ENCODE measurements at places on chromosomes 16 and 17. TPM values are rescaled to one million over a fixed set of nuclear protein-coding genes. Genes with fewer than 3 reads are reported as not detected.

GRCh38 chr17:59783221-59784047 is 76.0 kb downstream of the VMP1 start:
- peak; percentile 42 for DNase-seq

GRCh38 chr17:64343833-64344637 is 46.6 kb downstream of the PECAM1 start:
- DNase-seq: no peak

DNA sequence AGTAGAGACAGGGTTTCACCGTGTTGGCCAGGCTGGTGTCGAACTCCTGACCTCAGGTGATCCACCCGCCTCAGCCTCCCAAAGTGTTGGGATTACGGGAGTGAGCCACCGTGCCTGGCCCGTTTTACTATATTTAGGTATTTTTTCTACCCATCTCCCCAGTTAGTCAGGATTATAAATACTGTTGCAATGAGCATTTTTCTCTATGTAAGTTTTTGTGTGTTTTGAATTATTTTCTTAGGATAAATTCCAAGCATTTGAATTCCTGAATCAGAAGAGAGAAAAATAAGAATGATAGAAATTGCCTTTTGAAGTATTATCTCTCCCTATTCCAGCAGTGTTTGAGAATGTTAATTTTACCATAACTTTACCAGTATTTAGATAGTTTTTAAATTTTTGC is 36.6 kb downstream of the KIAA0513 start:
- DNase-seq: no peak

GRCh38 chr17:59004338-59005111 is 102.2 kb downstream of the TRIM37 start:
- DNase-seq: peak; percentile 74

GRCh38 chr16:86529160-86529559 is 18.8 kb downstream of the FOXF1 start:
- DNase-seq: no peak

- no peak for DNase-seq
These were observed 132.3 kb upstream of the FAM20A start for GRCh38 chr17:68733241-68734176.

DNA sequence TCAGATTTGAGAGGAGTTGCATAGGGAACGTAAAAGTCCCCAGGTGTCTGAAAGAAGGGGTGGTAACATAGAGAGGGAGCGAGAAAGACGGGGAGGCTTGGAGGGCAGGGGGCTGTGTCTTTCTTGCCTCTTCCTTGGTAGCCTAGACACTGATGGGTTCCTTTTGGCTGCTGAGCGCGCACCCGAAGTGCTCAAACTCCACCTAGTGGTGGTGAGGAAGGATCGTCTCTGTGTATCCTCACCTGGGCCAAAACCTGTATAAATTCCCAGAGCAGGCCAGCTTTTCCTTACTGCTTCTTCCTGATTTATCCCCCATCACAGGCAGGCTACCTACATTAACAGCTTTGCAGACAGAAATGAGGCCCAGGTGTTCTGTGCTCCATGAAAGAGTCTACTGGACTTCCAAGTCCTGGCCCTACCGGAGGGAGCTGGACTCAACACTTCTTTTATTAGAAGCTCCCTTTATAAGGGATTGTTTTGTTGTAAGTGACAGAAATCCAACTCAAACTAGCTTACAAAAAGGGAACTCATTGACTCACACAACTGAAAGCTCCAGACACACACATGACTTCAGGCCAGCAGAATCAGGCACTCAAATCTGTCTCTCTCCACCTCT is 5.5 kb upstream of the SLC25A35 start:
- DNase-seq: peak; percentile 89

GRCh38 chr16:57341441-57342303 is 16.9 kb upstream of the CCL22 start:
- no peak for DNase-seq

DNA sequence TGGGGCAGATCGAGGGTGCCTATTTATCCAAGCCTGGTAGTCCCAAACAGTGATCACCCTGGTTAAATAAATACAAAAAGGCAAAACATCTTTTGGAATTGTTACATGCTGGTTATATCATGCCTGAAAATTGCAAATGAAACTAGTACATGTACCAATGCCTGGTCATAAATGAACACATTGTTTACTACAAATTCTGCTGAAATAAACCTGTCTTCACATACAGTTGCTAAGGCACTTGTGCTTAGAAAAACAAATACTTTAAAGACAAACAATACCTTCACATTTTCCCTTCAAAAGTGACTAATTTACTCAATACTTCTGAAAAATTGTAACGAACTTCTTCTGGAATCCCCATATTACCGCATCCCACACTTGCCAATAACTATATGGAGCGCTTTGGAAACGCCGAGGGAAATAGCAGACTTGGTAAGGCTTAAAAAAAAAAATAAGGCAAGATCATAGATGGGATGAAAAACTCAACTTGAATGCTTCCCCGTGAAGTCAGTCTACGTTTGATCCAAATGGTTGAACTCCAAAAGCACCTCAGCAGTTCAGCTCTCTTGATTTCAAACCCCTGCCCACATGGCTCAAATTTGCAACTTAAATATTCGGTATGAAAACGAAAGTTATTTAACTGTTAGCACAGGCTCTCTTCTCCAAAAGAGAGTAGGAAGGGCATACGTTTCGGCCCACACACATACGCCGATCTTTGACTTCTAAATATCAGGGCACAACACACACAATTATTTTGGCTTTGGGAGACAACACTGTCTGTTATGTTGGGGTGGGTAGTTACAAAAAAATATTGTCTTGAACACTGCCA is 264.5 kb downstream of the NTN1 start:
- no peak for DNase-seq

DNA sequence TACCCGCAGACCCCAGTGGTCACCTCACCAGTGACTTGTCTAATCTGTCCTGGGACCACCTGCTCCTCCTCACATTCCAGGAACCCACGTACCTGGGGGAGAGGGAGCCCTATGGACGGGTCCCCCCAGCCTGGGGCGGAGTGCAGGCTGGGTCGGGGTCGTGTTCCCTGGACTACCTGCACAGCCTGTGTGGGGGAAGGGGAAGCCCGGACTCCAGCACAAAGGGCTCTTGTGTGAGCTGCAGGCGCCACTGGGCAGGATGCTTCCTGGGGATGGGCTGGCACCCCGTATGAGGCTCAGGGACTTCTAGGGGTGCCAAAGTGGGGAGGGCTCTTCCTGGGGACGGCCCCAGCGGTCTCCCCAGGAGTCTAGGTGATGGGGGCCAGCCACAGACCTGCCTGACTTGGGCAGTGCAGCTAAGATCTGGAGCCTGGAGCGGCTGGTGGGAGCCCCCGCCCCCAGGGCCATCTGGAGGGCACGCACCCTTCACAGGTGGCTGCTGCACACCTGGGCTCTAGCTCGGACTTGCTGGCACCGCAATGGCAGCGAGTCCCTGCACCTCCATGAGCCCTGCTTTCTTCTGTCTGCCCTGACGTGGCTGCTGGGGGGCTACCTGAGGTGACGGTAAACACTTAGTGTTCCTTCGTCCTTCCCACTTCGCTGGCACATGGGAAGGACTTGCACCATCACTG is 7.5 kb downstream of the VASN start:
- no peak for DNase-seq

- DNase-seq: peak; percentile 37
These were observed 605 bp downstream of the MRTFB start for GRCh38 chr16:14071576-14072271.

DNA sequence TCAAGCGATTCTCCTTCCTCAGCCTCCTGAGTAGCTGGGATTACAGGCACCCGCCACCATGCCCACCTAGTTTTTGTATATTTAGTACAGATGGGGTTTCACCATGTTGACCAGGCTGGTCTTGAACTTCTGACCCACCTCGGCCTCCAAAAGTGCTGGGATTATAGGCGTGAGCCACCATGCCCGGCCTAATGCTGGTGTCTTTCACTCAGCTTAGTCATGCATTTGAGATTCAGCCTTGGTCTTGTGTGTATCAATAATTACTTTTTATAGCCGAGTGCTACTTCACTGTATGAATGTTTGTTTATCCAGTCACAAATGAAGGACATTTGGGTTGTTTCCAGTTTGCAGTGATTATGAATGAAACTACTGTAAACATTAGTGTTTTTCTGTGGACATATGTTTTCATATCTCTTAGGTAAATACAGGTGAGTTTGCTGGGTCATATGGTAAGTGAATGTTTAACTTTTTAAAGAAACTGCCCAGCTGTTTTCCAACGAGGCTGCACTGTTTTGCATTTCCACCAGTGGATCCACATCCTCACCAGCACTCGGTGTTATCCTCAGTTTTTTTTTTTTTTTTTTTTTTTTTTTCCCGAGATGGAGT is 11.0 kb upstream of the PLCG2 start:
- no peak for DNase-seq

- no peak for DNase-seq
These were observed 5.1 kb downstream of the NBR1 start for GRCh38 chr17:43176119-43176570.

- DNase-seq: no peak
These were observed 8.8 kb downstream of the ITGAL start for GRCh38 chr16:30481381-30481780.

GRCh38 chr16:81616321-81617020 is 162.6 kb upstream of the PLCG2 start:
- DNase-seq: no peak

GRCh38 chr17:19672009-19672750 is 23.6 kb downstream of the ALDH3A2 start:
- DNase-seq: no peak

- no peak for DNase-seq
These were observed 1.1 kb downstream of the ACSF2 start for GRCh38 chr17:50426814-50427787.

DNA sequence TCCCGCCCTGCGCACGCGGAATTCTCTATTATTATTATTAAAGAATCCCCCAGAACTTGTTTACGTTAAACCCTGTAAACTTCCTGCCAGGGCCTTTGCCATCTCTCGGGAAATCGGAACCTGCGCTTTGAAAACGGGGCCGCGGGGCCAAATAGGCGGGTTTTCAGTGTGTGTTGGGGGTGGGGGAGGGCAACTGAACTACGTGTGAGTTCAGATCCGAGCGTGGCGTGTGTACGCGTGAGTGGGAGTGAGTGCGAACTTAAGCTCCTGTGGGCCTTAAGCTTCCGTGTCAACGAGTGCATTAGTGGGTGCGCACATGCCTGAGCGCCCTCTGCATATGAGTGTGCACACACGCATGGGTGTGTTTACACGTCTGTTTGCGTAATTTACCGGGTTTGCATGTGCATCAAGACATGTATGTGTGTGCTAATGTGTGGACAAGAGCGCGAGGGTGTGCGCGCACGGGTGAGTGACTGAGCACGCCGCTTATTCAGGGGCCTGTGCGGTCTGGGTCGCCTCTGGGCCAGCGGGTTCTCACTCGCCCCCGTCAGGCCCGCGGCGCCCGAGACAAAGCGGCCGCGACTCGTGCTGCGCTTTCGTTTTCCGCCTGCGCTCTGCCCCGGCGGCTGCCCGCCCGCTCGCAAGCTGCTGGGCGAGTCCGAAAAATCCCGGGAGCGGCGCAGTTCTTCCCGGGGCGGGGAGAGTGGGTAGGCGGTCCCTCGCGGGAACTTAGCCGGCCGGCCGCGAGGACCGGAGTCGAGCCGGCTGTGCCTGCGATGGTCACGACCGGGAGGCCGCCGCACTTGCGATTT is 1.2 kb upstream of the FOXF1 start:
- no peak for DNase-seq

GRCh38 chr16:10083301-10083700 is 98.9 kb downstream of the GRIN2A start:
- DNase-seq: no peak

DNA sequence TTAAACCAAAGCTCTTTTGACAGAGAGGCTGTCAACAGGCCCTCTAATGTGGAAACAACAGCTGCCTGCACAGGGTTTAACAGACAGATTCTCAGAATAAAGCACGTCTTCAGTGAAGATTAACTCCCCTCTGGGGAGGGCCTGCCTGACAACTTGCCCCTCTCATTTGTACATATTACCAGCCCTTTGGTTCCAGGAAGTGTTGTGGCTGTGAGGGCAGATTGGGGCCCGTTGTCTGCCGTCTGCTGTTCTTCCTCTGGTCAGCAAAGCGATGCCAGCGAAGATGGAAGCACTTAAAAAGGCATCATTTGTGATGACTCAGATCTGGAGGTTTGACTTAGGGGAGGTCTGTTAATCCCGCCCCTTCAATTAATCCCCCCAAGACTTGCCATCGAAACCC is 177.0 kb upstream of the IRX6 start:
- DNase-seq: no peak

GRCh38 chr17:31321966-31322365 is 544 bp upstream of the EVI2A start:
- DNase-seq: no peak

DNA sequence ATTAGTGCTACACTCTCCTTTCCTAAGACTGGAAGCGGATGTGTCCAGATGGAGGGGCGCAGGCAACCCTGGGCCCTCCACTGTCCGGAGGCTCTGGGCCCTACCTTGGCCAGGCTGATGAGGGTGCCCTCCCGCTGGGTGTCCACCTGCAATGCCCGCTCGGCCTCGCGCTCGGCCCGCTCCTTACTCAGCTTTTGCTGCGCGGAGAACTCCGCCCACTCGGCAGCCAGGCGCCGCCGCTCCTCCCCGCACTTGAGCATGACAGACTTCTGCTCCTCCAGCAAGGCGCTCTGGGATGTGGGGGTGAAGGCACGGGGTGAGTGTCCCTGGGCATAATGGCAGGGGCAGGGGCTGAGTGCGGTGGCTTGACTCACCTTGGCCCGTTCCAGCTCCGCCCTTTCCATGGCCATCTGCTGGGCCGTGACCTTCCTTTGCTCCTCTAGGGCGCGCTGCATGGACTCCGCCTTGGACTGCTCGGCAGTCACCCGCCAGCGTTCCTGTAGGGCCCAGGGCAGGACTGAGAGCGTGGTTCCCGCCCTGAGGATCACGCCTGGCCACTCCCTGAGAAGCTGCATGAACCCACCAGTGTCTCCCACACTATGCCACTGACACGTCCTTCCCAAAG is 10.1 kb upstream of the MRPL38 start:
- DNase-seq: no peak

DNA sequence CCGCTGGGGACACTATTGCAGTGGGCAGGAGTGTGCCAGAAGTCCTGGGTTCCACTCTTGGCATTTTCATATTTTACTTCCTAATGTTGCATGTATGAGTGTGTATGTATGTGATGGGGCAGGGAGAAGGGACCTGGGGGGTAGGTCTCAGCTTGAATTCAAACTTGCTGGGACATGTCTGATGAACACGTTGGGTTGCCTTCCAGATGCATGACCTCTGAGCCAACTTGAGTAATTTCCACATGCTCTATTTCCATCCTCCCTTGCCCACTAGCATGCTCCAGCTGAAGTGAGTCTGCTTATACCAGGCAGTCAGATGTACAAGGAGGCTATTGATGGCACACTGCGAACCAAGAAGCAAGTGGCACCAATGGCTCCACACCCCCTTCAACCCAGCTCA is 32.9 kb upstream of the SRSF1 start:
- no peak for DNase-seq

TBX6 gene
- not detected for total RNA-seq

RAB26 gene
- total RNA-seq: 55.2 TPM

TEKT1 gene
- not detected for total RNA-seq

TEDC2 gene
- total RNA-seq: 42.8 TPM

TBC1D3K gene
- total RNA-seq: 0.43 TPM

SLC7A6 gene
- total RNA-seq: 21.5 TPM

LRRC75A gene
- 0.24 TPM for total RNA-seq

CFAP52 gene
- total RNA-seq: not detected

CCL17 gene
- not detected for total RNA-seq

KRT222 gene
- not detected for total RNA-seq

Data from G401 (cell line).